Right lobe of liver (tissue), 6 donors: ENCODE measurements at places on chromosomes 3 and 15. TPM values are rescaled to one million over a fixed set of nuclear protein-coding genes. Genes with fewer than 3 reads are reported as not detected.

Gene CFAP44
- 2.3 TPM for total RNA-seq

Gene ANKDD1A
- 0.29 TPM for total RNA-seq

Gene AGBL1
- total RNA-seq = not detected

Gene MUC4
- 0.07 TPM for total RNA-seq

Gene RBP2
- total RNA-seq = not detected

Gene TNIK
- 7.8 TPM for total RNA-seq

Gene CHCHD4
- 7.9 TPM for total RNA-seq

Gene SMCO1
- total RNA-seq = not detected

Gene TIMP4
- 1.8 TPM for total RNA-seq

Gene MYRIP
- total RNA-seq = 23.2 TPM

Gene ALDH1A3
- total RNA-seq = 3.4 TPM

Gene A4GNT
- not detected for total RNA-seq

Gene BMF
- 1.7 TPM for total RNA-seq

Gene MEX3B
- 1.7 TPM for total RNA-seq

Gene LRTM1
- not detected for total RNA-seq

Gene CHRD
- 62.2 TPM for total RNA-seq

Gene HGD
- 117 TPM for total RNA-seq

Gene TF
- total RNA-seq = 2,871 TPM

Gene FGD5
- 5.8 TPM for total RNA-seq

Gene CCDC33
- not detected for total RNA-seq

Gene TOMM70
- 44.9 TPM for total RNA-seq

Gene CAPN3
- 17.7 TPM for total RNA-seq

Gene RASL12
- 1.5 TPM for total RNA-seq

Gene SATB1
- 12.4 TPM for total RNA-seq

Gene GOLGA8K
- total RNA-seq = not detected

Gene ZNF501
- total RNA-seq = 0.62 TPM

Gene ZBTB47
- 3.9 TPM for total RNA-seq

Gene RAB8B
- 13.6 TPM for total RNA-seq

Gene GPR149
- total RNA-seq = not detected
